HT1080 (cell line): ENCODE measurements at places on chromosomes 5 and 9. TPM values are rescaled to one million over a fixed set of nuclear protein-coding genes. Genes with fewer than 3 reads are reported as not detected.

Gene TMEM174
- not detected in 2 replicates for total RNA-seq

Gene TEK
- total RNA-seq, result 0.26 and 0.33 TPM in 2 replicates

Gene ADAMTS13
- total RNA-seq, result 0.07 and 0.19 TPM in 2 replicates

Gene TLR4
- 15.5 and 16.4 TPM in 2 replicates for total RNA-seq

Gene STKLD1
- not detected in 2 replicates for total RNA-seq

Gene CCDC192
- not detected in 2 replicates for total RNA-seq

Gene HTR4
- total RNA-seq, result not detected in 2 replicates

Gene SAXO1
- total RNA-seq, result not detected in 2 replicates

Gene GNA14
- total RNA-seq, result not detected in 2 replicates

Gene IL13
- total RNA-seq, result not detected in 2 replicates

Gene MAP3K1
- 4.4 and 5.1 TPM in 2 replicates for total RNA-seq

Gene CCDC171
- 0.77 and 0.80 TPM in 2 replicates for total RNA-seq

Gene CDC20B
- not detected in 2 replicates for total RNA-seq

Gene PPIC
- 17.9 and 20.9 TPM in 2 replicates for total RNA-seq

Gene SLC1A3
- total RNA-seq, result 23.7 and 27.1 TPM in 2 replicates

Gene ATP6V0E1
- 109 and 141 TPM in 2 replicates for total RNA-seq

Gene TAF11L5
- not detected in 2 replicates for total RNA-seq

Gene MYMK
- not detected in 2 replicates for total RNA-seq

Gene ST8SIA4
- total RNA-seq, result not detected in 2 replicates

Gene FIBCD1
- 11.6 TPM in 2 replicates for total RNA-seq

Gene IDNK
- total RNA-seq, result 2.2 and 2.4 TPM in 2 replicates

Gene LCN6
- not detected in 2 replicates for total RNA-seq

Gene SMIM33
- not detected in 2 replicates for total RNA-seq

Gene WDR41
- 36.2 and 44.1 TPM in 2 replicates for total RNA-seq

Gene SPEF2
- 0.80 and 1.1 TPM in 2 replicates for total RNA-seq

Gene ARID3C
- total RNA-seq, result not detected in 2 replicates

Gene PCDHGB1
- 0.53 and 1.4 TPM in 2 replicates for total RNA-seq

Gene IL4
- total RNA-seq, result not detected in 2 replicates

Gene CCNO
- total RNA-seq, result 1.9 and 3.2 TPM in 2 replicates

Gene ALDH7A1
- 25.0 and 46.2 TPM in 2 replicates for total RNA-seq

Gene ARHGEF39
- total RNA-seq, result 5.3 and 8.9 TPM in 2 replicates

Gene CARTPT
- total RNA-seq, result not detected in 2 replicates

Gene TAF11L10
- total RNA-seq, result not detected in 2 replicates

Gene TRPM3
- 0.27 TPM in 1 of 2 replicates, not detected in the other for total RNA-seq

Gene STK32A
- 0.39 and 0.87 TPM in 2 replicates for total RNA-seq

Gene BRINP1
- total RNA-seq, result not detected in 2 replicates

Gene NXNL2
- total RNA-seq, result 0.77 and 1.0 TPM in 2 replicates

Gene DCANP1
- not detected in 2 replicates for total RNA-seq

Gene CAVIN4
- total RNA-seq, result 0.45 and 0.80 TPM in 2 replicates

Gene CTXN3
- not detected in 2 replicates for total RNA-seq

Gene ANXA2R
- total RNA-seq, result 0.23 and 0.59 TPM in 2 replicates

Gene ADRA1B
- total RNA-seq, result 0.27 and 1.1 TPM in 2 replicates

Gene LRRC19
- not detected in 2 replicates for total RNA-seq

Gene UBE2QL1
- not detected in 2 replicates for total RNA-seq

Gene PCDHGC4
- 0.14 and 0.33 TPM in 2 replicates for total RNA-seq

Gene PTGES
- total RNA-seq, result 0.10 and 0.18 TPM in 2 replicates

Gene TNPO1
- 167 and 205 TPM in 2 replicates for total RNA-seq

Gene C9orf50
- total RNA-seq, result not detected in 2 replicates

Gene PCDHGA10
- 0.80 and 0.90 TPM in 2 replicates for total RNA-seq
